Activated CD4-positive, alpha-beta T cell treated with anti-CD3 and anti-CD28 coated beads for 4 hours (primary cell): ENCODE measurements at places on chromosomes 4 and X.

GRCh38 chrX:111731351-111731750, 50.4 kb downstream of the ALG13 start:
- DNase-seq = no peak

GRCh38 chrX:24081661-24082154, 27.0 kb downstream of the EIF2S3 start:
- peak; percentile 37 for DNase-seq

DNA sequence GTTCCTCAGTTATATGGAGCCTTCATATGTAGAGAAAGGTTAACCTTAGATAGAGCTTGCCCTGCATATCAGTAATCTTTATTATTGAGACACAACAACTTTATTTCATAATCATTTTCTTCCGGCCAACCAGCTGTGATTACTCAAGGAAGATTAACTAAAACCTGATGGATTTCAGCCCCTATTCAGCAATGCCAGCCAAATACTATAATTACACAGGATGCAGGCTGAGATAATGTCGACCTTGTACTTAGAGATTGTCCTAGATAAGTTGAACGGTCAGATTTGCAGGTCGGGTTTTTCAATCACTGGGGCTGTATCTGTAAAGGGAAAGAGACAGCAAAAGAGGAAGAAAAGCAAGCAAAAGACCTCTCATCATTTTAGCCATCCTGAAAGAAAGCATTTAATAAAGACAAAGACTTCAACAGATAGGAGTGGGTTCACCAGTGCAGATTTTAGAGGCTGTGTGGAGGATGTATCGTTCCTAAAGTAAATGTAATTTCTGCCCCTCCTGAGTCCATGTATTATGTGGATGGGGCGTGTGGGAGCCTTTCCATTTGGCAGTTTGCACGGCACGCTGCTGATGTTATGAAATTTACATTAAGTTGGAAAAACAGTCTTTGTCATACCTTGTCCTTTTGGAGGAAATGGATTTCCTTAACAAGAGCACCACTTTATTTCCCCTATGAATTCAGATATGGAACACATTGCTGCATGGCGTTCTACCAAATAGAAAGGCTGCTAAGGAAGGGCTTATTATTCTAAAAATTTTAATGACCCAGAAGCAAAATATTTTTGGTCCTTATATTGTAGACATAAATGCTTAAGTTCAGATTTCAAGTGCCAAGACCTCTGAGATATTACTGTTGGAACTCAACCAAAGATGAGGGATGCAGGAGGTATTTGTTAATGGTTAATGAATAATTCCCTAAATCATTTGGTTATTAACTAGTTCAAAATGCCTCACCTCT, 496.7 kb downstream of the SPRY1 start:
- no peak for DNase-seq

- no peak for DNase-seq
Observed at GRCh38 chr4:153534792-153535629, 68.9 kb downstream of the TMEM131L start.

DNA sequence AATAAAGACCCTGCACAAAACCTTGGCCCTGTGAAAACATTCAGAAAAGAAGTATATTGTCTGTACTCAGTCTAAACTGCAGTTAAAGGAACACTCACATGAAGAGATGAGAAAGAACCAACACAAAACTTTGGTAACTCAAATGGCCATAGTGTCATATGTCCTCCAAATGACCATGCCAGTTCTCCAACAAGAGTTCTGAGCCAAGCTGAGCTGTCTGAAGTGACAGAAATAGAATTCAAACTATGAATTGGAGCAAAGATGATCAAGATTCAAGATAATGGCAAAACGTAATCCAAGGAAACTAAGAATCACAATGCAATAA, 739.3 kb upstream of the NDST4 start:
- no peak for DNase-seq

GRCh38 chrX:135985973-135986310, 707 bp downstream of the SLC9A6 start:
- no peak for DNase-seq

- DNase-seq = no peak
Observed at GRCh38 chr4:150173982-150174398, 95.7 kb downstream of the DCLK2 start.

- DNase-seq = no peak
Observed at GRCh38 chr4:16609170-16609758, 289.2 kb downstream of the LDB2 start.

GRCh38 chrX:53584891-53585290, 101.6 kb downstream of the HUWE1 start:
- DNase-seq = no peak

DNA sequence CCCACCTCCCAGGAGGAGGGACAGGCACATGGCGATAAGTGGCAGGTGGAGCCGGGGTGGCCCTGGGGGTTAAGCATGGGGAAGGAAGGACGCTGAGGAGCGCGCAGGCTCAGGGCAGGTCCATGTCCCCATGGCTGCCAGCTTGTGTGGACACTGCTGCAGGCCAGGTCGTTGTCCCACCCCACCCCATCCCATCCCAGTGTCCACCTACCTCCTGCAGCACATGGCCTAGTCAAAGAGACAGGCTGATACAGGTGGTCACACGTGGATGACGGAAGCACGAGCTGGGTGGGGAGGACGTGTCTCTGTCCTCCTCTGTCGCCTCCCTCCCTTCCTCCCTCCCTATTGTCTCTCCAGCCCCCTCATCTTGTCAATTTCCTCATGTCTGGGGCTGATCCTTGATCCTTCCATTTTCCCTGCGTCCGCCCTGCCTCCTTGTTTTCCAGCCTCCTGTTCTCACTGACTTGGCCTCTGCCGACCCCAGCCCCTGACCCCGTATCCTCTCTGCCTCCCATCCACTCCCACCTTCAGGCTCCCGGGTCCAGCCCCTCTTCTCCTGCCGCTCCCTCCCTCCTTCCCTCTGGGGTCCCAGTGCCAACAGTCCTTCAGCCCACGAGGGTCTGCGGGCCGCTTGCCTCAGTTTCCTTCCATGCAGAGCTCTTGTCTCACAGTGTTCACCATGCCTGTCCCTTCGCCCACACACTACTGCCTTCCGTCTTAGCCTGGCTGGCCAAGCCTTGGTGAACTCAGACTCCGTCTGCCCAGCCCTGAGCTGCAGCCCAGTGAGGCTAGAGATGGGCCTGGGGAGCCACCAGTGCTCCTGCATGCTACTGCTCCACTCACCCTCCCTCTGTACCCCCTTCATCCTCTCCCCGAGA, 15.5 kb upstream of the ADD1 start:
- no peak for DNase-seq

DNA sequence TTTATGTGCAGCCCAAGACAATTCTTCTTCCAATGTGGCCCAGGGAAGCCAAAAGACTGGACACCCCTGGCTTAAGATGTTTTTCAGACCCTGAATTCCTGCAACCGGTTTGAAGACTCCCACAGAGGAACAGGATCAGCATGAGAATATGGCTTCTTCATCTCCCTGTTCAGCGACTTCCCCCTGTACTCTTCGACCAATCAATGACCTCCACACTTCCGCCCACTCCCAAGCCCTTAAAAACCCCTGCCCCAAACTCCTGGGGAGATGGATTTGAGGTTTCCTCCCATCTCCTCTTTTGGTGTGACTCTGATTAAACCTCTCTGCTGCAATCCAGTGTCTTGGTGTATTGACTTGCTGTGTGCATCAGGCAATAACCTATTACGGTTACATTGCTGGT, 344.4 kb downstream of the NR3C2 start:
- DNase-seq = no peak

- DNase-seq = no peak
Observed at GRCh38 chrX:13652287-13652793, 601 bp upstream of the TCEANC start.

- peak; percentile 11 for DNase-seq
Observed at GRCh38 chrX:24498181-24498580, 33.1 kb downstream of the PDK3 start.

- no peak for DNase-seq
Observed at GRCh38 chr4:122749704-122750454, 17.4 kb downstream of the BBS12 start.

- DNase-seq = no peak
Observed at GRCh38 chr4:77930876-77931275, 68.2 kb downstream of the MRPL1 start.

DNA sequence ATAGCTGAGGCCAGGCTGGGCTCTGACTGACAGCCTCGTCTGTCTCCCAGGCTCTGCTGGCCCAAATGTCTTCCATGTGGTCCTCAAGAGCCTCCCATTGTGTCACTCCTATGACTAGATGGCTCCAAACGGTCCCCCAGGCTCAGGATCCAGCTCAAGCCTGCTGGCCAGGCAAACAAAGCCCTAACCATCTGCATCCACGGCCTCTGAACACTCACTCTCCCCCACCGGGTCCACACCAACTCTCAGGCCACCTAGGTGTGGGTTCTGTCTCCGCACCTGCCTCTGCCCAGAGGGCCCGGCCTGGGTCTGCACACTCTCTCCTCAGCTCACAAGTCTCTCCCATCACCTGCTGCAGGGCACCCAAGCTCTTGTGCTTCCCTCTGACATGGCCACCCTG, 52.9 kb downstream of the JAKMIP1 start:
- DNase-seq = no peak

GRCh38 chr4:169957785-169958184, 68.4 kb downstream of the MFAP3L start:
- no peak for DNase-seq

GRCh38 chr4:110400086-110400485, 75.9 kb upstream of the ENPEP start:
- no peak for DNase-seq

GRCh38 chrX:69143530-69143929, 21.7 kb downstream of the PJA1 start:
- DNase-seq = no peak

DNA sequence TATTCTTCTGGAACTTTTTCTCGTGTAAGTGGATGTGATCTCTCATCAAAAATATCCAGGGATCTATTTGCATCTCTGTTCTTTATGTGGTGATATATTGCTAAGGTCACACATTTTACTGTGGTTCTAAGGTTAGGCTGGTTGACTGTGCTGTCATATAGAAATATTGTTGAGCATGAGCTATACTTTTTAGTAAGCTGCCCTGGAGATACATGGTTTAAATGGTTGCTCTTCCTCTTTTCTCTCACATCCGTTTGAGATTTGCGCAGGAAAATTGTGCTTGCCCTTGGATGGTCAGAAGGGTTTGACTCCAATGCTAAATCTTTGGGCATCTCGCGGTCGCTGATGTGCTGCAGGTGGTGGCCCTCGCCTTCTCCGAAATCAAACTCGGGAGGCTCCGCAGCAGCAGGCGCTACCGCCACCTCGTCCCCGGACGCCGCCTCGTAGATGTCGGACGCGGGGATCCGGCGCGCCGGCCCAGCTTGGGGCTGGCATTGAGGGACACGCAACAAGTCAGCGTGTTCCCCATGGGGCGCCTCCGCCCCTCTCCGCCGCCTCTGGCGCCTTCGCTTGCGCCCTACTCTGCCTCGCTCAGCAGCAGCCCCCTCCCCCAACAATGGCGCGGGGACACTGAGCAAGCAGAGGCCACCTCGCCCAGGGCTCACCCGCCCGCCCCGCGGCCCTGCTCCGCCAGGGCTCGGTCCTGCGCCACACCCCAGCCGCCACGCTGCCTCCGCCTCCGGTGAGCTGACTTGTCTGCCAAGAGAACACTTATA, 154.5 kb downstream of the MSN start:
- DNase-seq = peak; percentile 24

DNA sequence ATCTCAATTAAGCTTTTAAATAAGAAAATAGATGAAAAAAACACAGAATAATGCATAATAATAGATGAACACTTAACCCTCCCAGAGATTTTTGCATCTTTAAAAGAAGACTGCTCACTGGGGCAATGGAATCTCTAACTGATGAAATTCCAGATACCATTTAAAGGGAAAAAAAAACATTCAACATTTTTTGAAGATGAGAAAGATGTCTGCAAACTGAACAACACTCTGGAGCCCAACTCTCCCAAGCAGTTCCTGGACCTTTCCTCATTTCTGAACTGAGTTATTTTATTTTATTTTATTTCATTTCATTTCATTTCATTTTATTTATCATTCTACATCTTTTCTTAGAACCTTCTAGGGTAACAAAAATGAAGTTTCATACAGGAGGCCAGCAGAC, 90.7 kb downstream of the CORIN start:
- DNase-seq = no peak

GRCh38 chr4:6460876-6461275, 11.5 kb downstream of the PPP2R2C start:
- no peak for DNase-seq
